RPMI8226 (cell line): ENCODE measurements at places on chromosomes 5 and 9.

DNA sequence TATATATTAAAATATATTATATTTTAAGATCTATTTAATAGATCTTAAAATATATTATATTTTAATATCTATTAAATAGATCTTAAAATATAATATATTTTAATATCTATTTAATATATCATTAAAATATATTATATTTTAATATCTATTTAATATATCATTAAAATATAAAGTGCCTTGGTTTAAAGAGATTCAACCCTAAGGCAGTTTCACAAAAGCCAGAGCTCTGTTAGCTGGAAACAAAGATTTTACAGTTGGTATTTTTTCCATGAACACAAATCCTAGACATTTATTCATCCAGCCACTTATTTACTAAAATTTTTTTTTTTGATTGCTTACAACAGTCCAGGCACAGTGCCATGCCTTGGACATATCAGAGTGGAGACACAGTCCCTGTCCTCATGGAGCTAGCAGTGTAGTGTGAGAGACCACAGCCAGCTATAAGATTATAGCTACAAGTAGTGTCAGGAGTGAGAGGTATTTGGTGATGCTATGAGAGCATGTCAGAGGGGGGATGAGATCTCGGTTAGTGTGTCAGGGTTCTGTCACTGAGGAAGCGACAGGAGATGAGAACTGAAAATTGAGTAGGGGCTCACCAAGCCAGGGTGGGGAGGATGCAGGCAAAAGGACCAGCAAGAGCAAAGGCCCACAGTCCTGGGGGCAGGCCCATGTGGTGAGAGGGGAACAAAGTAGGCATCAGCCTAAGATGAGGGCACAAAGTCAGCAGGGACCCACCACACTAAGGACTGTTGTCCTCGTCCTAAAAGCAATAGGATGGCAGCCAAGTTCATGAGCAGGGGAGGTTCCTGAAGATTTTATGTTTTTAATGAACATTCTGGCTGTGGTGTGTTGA lies 74.5 kb downstream of the FBXO38 start:
- no peak for DNase-seq

GRCh38 chr9:83584995-83585394 lies 37.9 kb upstream of the IDNK start:
- DNase-seq = no peak

DNA sequence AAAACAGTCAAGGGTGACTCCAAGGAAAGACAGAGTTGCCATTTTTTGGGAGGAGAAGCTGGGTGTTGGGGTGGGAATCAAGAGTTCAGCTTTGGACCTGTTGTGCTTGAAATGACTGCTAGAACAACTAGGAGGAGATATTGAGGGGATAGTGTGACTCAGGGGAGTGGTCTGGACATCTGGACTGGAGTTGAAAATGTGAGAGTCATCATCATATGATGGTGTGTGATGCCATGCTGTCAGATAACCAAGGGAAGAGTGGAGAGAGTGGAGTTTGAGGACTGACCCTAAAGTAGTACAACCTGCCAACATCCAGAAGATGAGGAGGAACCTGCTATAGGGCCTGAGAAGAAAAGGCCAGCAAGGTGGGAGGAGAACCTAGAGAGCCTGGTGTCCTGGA lies 199.7 kb downstream of the ARHGEF28 start:
- DNase-seq = no peak

DNA sequence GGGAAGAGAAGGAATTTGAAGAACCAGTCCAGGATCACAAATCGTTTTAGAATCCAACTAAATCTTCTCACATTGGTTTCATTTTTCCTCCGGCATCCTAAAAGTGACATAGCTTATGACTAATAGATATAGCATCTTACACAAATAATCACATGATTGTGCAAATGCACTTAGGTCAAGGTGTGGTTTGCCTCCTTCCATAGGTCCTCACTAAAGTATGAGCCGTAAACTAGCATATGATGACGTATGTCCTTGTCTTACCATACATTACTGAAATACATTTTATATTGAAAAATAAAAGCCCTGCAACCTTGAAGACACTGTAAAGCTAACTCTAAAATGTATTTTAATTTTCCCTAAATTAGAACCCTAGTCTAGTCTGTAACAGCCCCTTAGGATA lies 362.7 kb upstream of the ADAMTS16 start:
- DNase-seq = no peak

DNA sequence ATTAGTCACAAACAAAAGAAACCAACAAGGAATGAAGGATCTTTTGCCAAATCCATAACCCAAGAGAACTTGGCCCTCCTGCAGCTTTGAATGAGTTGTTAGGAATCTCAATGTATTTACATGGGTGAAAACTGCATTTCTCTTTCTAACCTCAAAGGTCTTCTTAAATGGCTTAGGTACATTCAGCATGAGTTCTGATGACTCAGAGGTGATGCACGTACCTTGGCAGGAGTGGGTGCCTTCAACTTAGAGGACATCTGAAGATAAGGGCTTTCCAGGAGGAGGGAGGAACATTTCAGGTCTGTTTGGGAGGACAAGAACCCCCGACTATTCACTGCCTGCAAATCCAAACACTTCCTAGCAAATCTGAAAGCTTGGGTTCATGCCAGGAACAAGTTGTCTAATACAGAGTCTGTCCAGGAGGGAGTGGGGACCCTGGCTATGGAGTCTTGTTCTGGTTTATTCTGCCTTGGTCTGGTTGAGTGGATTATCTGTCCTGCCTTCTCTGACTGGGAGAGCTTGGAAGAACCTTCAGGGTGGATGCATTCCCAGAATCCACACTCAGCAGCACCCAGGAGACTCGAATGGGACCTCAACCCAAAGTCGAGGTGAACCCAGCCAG lies 65.7 kb downstream of the IRX2 start:
- no peak for DNase-seq
